Lung microvascular endothelial cell (primary cell): ENCODE measurements at places on chromosomes 2 and 18. TPM values are rescaled to one million over a fixed set of nuclear protein-coding genes. Genes with fewer than 3 reads are reported as not detected.

DNA sequence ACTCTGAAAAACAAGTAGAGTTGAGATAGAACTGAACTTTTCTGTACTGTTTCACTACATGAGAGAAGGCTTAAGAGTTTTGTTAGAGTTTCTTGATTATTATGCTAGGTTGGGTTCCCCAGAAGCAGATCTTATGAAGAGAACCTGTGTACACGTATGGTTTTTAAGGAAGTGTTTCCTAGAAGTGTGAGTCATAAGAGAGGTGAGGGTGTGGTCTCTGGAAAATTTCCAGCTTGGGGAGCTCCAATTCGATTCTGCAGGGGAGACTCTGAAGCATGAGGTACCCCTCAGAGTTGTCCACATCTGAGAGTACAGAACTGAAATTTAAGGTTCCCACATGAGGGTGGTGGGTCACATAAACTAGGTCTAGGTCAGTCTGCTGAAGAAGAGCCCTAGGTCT, 83.3 kb upstream of the MAP2 start:
- DNase-seq = no peak

- no peak for DNase-seq
Observed at GRCh38 chr2:56040189-56040588, 116.6 kb upstream of the EFEMP1 start.

- DNase-seq = no peak
Observed at GRCh38 chr2:224072541-224073188, 33.6 kb upstream of the SERPINE2 start.

- peak; percentile 64 for DNase-seq
Observed at GRCh38 chr18:45821026-45821425, 4.4 kb upstream of the SIGLEC15 start.

DNA sequence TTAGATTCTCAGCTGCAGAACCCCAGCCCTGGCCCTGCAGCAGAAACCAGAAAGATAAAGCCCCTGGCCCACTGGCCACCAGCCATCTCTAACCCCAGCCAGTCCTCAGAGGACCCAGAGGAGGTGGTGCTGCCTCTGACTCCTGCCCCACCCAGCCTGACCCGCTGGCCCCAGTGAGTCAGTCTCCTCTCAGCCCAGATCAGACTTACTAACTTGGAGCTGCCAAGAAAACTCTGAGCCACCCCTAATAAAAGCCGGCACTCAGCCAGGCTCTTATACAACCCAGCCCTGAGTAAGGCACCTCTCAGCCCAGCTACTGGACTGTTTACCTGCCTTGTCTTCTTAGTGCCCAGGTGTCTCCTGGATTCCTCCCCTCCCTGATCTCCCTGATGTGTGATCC, 2.0 kb downstream of the SLC14A2 start:
- DNase-seq = no peak

DNA sequence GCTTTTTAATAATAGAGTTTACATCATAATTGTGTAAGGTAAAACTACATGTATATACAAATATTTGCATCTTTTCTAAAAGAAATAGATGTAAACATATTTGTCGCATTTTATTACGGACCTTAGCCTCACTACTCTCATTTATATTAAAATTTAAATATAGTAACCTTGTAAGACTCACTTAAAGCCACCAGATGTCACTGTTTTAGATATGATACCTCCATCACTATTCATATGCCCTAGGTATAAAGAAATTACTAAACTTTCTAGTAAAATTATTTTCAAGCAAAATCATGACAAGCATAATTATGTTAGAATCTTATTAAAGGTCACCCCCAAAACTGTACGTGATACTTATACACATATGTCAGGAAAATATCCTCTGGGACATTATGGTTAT, 674.3 kb upstream of the REG3G start:
- DNase-seq = no peak

GRCh38 chr18:11937874-11938478, 29.9 kb upstream of the MPPE1 start:
- peak; percentile 82 for DNase-seq

GRCh38 chr2:221337957-221338685, 234.0 kb downstream of the EPHA4 start:
- no peak for DNase-seq

DNA sequence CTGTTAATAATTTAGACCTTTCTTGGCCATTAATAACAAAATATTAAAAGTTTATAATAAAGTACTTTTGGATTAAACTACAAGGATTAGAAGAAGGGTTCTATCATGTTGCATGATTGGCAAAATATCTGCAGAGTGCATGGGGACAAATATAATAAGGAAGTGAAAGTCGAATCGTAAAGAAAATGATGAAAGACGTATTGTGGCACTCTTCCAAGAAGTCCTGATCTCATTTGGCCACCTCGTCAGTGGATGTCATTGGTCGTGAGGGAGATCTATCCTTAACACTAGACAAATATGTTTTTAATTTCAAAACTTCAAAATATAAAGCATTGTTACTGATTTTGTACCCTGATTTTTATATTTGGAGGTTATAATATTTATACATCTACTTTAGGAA, 197.7 kb upstream of the STON1 start:
- peak; percentile 58 for DNase-seq

GRCh38 chr2:36993841-36994620, 27.7 kb upstream of the STRN start:
- peak; percentile 13 for DNase-seq

- no peak for DNase-seq
Observed at GRCh38 chr2:47336259-47337238, 66.4 kb upstream of the MSH2 start.

- DNase-seq = no peak
Observed at GRCh38 chr2:28219758-28220368, 172.8 kb upstream of the FOSL2 start.

DNA sequence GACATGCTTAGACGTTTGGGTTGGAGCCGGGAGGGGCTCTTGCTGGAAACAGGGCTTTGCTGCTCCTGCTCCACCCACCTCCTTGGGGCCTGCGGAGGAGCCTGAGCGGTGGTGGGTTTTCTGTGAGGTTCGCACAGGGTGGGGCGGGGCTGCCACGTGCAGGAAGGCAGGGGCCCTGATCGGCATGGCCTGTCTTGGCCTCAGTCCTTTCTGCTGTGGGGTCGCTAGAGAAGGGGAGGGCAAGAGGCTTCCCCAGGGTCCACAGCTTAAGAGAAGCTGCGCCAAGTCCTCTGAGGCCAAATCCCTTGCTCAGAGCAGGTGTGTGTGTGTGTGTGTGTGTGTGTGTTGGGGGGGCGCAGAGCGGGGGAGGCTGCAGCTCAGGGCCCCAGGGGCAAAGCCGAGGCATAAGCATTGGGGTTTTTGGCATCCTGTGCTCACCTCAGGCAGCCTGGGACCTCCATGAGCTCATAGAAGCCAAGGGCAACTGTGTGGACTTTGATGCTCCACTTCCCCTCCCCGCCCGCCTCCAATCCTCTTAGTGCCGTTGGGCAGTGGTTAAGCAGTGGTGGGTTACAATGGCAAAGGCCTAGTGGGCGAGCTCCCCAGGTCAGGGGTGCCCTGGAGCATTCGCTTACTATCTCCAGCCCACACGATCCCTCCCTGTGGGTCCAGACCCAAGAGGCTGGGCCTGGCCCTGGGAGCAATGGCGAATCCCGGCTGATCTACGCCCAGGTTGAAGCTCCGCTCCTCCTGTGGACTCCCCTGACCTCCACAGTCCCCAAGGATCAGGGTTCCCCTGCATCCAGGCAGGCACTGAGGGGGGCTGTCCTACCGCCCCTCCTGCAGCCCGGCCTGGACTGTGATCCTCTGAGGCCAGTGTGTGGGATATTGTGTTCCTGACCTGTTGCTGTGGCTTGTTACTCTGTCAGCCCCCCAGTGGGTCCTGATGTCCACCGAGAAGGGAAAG, 28.9 kb downstream of the TOGARAM2 start:
- no peak for DNase-seq

DNA sequence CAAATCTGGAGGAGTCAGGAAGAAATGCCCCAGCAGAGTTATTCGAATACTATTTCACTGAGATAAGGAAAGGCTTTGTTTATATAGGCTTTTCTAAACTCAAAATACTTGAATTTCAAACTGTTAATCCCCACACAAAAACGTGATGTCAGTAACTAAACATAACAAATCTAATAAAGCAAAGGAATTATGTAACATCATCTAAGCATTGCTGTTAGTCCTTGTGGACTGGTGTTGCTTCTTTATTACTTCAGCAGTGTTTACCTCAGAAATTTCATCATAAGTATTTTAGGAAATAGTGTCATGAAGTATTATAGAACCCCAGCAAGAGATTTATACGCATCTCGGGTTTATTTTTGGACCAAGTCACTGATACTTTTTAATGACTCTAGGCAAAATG, 19.7 kb upstream of the SANBR start:
- DNase-seq = no peak

DNA sequence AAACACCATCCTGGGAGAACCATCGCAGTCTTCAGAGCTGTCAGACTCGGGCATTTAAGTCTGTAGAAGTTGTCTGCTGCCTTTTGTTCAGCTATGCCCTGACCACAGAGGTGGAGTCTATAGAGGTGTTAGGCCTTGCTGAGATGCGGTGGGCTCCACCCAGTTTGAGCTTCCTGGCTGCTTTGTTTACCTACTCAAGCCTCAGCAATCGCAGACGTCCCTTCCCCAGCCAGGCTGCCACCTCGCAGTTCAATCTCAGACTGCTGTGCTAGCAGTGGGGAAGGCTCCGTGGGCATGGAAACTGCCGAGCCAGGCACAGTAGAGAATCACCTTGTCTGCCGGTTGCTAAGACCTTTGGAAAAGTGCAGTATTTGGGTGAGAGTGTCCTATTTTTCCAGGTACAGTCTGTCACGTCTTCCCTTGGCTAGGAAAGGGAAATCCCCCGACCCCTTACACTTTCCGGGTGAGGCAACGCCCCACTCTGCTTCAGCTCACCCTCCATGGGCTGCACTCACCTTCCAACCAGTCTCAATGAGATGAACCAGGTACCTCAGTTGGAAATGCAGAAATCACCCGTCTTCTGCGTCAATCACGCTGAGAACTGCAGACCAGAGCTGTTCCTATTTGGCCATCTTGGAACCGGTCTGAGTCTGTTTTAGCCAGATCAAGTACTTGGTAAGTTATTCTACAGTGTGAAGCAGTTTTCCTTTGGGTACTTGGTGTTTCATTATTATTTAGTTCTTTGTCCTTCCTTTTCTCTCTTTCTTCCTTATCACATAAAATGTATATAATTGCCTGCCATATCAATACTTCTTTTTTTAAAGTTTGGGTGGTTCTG, 71.5 kb downstream of the CDC42EP3 start:
- no peak for DNase-seq

DNA sequence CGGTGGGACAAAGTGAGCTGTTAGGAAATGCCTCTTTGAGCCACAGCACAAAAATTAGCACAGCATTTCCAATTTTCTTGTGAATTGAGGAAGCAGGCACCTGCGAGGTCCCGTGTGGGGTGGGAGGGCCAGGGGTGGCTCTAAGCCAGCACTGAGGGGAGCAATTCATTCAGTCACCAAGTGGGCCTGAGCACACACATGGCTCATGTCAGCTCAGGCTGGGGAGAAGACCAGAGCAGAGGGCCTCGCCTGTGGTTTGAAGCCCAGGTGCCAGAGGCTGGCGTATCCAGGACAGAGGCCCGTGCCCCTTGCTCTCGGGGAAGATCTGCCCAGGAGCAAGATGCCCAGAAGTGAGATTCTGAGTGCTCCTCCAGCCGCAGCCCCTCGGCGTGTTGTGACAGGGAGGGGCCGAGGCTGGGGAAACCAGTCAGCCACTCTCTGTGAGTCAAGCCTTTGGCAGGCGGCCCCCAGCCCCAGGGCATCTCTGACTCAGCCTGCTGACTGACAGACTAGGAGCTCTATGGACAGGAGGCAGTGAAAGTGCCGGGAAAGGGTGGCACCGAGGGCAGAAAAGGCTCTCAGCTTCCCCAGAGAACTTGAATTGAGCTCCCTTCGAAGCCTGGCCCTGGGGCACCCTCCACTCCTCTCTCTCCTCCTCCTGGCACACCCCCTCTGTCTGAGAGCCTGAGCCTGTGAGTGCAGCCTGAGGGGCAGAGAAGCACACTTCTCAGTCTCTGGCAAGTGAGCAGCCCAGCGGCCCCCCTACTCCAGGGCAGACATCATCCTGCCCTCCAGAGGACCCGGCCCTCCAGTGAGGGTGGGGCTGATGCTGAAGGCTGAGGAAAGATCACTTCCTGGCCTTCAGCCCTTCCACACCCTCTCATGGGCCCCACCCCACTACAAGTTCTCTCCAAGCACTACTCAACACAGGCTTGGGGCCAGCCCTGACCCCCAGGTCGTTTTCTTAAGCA, 32.3 kb downstream of the CYP26B1 start:
- peak; percentile 18 for DNase-seq

DNA sequence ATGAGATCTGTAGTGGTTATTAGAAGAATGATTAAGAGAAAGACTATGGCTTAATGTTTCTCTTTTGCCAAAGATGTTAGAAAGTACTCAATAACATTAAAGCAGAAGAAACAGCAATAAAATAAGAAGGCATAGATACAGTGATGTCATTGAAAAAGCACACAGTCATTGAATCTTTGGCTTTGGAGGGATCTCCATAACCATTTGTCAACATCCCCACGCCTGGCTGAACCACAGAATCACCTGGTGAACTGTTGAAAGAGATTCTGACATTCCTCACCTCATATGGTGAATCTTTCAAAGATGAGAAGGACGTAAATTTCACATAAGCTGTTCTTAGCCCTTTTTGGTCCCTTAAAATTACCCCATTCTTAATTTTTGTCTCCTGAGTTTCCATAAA, 324.6 kb upstream of the NRP2 start:
- DNase-seq = no peak

GRCh38 chr2:217038001-217038400, 178.1 kb upstream of the TNP1 start:
- DNase-seq = no peak

- no peak for DNase-seq
Observed at GRCh38 chr2:15364561-15364960, 196.6 kb downstream of the NBAS start.

- DNase-seq = peak; percentile 44
Observed at GRCh38 chr2:3986063-3986462, 282.7 kb downstream of the DCDC2C start.

GRCh38 chr18:27605107-27605834, 420.2 kb upstream of the CHST9 start:
- peak; percentile 74 for DNase-seq

GRCh38 chr2:239612133-239612532, 211.3 kb upstream of the HDAC4 start:
- no peak for DNase-seq

- DNase-seq = no peak
Observed at GRCh38 chr2:48504647-48505327, 25.2 kb upstream of the STON1 start.

Gene TBR1
- under 0.01 TPM in 1 of 2 replicates, not detected in the other for total RNA-seq

Gene ELOA2
- total RNA-seq = not detected in 2 replicates

Gene SLC19A3
- total RNA-seq = not detected in 2 replicates

Gene IL18R1
- 0.20 and 0.22 TPM in 2 replicates for total RNA-seq

Gene C2orf76
- 8.1 and 12.7 TPM in 2 replicates for total RNA-seq

Gene EFR3B
- total RNA-seq = 0.65 and 1.4 TPM in 2 replicates

Gene UGT1A4
- not detected in 2 replicates for total RNA-seq

Gene PDE1A
- 3.0 and 3.7 TPM in 2 replicates for total RNA-seq

Gene SERPINB10
- total RNA-seq = not detected in 2 replicates

Gene UGT1A10
- total RNA-seq = not detected in 2 replicates

Gene SLC8A1
- total RNA-seq = under 0.01 and 0.44 TPM in 2 replicates

Gene TGFBRAP1
- 32.7 and 64.1 TPM in 2 replicates for total RNA-seq

Gene ZCCHC2
- 14.6 and 16.1 TPM in 2 replicates for total RNA-seq

Gene ALK
- not detected in 2 replicates for total RNA-seq

Gene CPSF3
- 22.0 and 27.9 TPM in 2 replicates for total RNA-seq

Gene CNGA3
- not detected in 2 replicates for total RNA-seq

Gene GTF3C2
- total RNA-seq = 18.7 and 20.4 TPM in 2 replicates

Gene CELF4
- total RNA-seq = not detected in 2 replicates

Gene IMMT
- 33.7 and 41.2 TPM in 2 replicates for total RNA-seq

Gene ANKRD62
- not detected in 2 replicates for total RNA-seq

Gene MARCHF4
- total RNA-seq = 0.20 and 0.22 TPM in 2 replicates

Gene COL4A3
- total RNA-seq = not detected in 2 replicates

Gene REEP1
- 4.8 and 14.5 TPM in 2 replicates for total RNA-seq

Gene SCN1A
- total RNA-seq = not detected in 2 replicates
